Right ventricle myocardium inferior (tissue), 1 donor: ENCODE measurements at places on chromosomes 1 and 21. TPM values are rescaled to one million over a fixed set of nuclear protein-coding genes. Genes with fewer than 3 reads are reported as not detected.
A peak's percentile ranks its signal among the peaks of the same experiment; 100 is the strongest.

DNA sequence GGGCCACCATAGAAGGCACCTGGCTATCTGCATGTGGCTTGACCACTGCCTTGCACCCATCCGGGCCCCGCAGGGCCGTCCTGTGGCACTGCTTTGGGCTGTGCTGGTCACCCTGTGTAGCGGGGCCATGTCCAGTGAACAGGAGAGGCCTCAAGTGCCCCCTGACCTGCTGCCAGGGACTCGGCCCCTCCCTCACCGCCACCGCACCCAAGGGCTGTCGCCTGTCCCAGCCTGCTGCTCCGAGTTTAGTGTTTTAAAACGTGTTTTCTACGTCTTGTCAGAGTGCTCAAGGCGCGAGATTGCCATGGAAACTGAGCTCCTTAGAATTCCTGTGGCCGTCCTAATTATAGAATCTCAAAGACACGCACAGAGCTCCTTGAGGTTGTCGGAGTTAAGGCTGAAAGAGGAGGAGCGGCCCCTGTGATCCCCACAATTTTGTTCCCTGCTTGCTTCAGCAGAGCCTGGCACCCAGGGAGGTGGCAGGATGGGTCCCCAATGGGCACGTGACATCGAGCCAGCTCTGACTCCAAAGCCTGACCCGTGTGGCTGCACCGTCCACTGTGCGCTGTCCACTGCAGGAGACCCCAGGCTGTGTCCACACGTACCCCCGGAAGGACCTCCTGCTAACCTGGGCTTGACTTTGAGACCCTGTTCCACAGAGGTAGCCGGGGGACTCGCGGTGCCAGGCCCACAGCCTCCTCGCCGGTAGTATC is 66.2 kb downstream of the FAAP20 start:
- peak; percentile 45 for DNase-seq

GRCh38 chr1:59295618-59296017 is 1.3 kb upstream of the FGGY start:
- DNase-seq, result no peak

DNA sequence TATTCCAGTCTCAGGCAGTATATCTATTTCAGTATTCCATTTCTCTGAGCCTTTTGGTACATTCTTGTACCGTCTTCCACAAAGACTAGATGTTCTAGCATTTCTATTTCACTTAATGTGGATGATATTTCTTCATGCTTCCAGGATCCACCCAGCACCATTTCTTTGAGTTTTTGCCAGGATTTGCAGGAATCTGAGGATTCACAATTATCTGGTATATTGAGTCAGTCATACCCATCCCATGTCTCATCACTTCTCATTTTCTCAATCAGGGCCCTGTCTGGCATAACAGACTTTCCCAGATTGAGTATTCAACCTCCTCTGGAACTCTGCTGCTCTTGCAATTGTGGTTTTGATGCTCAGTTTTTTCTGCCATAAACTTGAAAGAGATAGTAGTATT is 20.9 kb upstream of the COL11A1 start:
- no peak for DNase-seq

DNA sequence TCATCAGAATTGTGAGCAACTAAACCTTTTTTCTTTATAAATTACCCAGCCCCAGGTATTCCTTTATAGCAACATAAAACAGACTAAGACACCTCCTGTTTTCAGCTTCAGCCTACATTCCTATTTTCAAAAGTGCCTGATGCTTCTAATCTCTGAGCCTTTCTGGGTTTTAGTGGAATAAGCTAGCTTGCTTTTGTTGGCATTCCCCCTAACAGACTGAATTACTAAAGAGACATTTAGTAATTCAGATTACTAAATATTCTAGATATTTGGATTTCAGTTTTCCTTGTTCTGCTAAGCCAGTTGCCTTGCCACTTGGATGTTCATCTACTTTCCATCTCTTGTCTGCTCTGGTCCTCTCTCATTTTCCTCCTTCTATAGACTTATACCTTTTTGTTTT is 10.5 kb upstream of the GNG12 start:
- no peak for DNase-seq

Gene MAP1LC3C
- total RNA-seq, result 0.19 TPM

Gene GMEB1
- total RNA-seq, result 6.5 TPM
